Sigmoid colon (tissue), 7 donors: ENCODE measurements at places on chromosomes 3 and 15. TPM values are rescaled to one million over a fixed set of nuclear protein-coding genes. Genes with fewer than 3 reads are reported as not detected.

DNA sequence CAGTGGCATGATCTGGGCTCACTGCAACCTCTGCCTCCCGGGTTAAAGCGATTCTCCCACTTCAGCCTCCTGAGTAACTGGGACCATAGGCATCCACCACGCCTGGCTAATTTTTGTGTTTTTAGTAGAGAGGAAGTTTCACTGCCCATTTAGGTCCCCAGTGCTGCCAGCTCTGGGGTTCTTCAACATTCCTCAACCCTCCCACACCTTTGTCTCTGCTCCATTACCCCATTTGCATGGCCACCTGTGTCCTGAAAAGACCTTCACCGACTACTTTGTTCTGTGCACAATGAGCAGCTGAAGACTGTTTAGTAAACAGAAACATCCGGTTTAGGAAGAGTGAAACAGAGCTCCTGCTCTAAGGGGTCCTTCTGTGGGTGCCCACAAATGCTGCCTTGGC, 92.0 kb downstream of the FAM43A start:
- no peak overlapping the region for H3K4me3 ChIP-seq
- no peak for DNase-seq
- no peaks in the 10 kb centered on the region for H3K27me3 ChIP-seq
- no peaks in the 10 kb centered on the region for H3K4me1 ChIP-seq

DNA sequence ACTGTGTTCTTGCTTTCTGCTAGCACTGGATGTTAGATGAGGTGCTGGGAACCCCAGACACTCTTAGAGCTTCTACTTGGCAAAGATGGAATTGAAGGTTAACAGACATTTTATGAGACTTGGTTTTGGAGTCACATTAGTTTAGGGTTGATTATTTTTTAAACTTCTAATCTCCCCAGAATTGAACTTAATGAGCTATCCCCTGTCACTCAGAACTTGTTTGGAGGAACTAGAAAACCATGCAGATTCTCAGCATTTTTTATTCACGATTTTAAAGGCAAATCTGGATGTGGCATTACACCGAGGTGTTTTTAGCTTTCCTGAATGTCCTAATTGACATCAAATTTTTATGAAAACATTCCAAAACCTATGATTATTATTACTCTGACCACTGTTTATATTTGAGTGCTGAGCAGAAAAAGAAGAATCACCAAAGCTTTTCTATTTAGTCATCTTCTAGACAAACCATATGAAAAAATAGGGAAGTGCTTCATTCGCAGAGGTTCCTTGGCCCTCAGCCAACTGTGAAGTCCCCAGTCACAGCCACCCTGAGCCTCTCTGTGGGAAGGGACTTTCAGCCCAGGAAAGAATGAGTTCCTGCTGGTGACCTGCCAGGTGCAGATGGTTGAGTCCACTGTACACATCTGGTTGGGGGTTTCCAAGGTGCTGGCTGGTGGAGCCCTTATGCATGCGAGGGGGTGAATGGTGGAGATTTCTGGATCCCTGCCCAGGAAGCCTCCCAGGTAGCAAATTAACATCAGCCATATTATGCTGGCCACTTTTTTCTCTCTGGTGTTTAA, 196.0 kb upstream of the TOPAZ1 start:
- no peak overlapping the region for H3K27ac ChIP-seq
- no peak overlapping the region for H3K4me3 ChIP-seq
- no peaks in the 10 kb centered on the region for H3K27me3 ChIP-seq

PRICKLE2 gene
- total RNA-seq: 61.1 TPM

MOBP gene
- not detected for total RNA-seq

SHC4 gene
- 3.0 TPM for total RNA-seq
